ENCODE measurements at places on chromosomes 7 and 10. TPM values are rescaled to one million over a fixed set of nuclear protein-coding genes. Genes with fewer than 3 reads are reported as not detected.

DNA sequence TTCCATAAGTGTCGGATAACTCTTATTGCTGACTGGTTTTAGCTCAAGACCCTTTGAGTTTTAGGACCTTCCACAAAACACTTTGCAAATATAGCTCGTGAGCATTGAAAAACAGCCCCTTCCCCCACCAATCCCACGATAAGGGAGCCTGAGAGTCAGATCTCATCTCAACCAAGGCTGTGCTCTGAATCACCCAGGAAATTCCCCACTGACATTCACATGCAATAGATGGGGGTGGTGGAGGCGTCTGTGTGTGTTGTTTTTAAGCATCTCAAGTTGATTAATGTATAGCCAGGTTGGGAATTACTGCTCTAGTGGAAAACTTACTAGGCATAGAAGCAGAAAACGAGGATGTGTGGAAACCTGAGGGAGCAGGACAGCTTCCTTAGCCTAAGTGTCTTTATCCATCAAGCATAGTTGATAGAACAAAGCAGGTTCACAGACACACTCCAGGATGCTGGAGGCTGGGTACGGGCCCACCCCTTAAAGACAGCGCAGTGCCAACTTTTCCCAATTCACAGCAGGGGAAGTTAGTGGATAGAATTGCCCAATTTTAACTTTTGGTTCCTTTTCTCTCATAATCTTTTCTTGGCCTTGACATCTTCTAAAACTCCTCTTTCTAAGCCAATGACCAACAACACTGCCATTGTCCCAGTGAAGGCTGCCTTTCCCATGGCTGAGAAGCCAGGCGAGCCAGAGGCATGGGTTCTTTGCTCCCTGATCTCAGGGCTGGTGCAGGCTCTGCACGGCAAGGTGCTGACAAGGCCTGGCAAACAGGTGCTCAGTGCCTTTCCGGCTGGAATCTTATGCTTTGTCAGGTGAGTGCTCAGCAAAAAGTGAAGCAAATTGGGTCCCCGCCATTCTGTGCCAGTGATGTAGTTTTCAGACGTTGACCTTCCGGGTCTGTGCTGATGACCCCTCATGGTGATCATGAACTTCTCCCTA is 98.5 kb upstream of the INSIG1 start:
- H3K27me3 ChIP-seq = peaks cover 4% of the 10 kb centered on the region
- H3K36me3 ChIP-seq = no peaks in the 10 kb centered on the region
- no peak for DNase-seq
- no peaks in the 10 kb centered on the region for H3K4me1 ChIP-seq
- no peak overlapping the region for H3K4me3 ChIP-seq

DNA sequence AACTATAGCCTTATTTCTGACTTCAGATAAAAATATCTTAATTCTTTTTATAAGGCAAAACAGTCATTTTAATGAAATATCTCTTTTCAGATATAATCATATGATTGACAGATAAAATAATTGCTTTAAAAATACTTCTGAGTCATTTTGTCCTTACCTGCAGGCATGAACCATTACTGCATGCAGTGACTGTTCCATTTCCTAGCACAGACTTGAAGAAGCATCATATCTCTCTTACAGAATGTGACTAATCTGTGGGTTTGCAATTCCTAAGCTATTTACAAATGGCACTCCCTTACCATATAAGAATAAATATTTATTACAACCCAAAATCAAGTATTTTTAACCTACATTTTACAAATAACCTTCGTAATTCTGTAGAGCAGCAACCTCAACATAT is 120.7 kb downstream of the SRPK2 start:
- H3K27me3 ChIP-seq = no peaks in the 10 kb centered on the region
- no peaks in the 10 kb centered on the region for H3K36me3 ChIP-seq
- no peak for DNase-seq
- H3K4me1 ChIP-seq = peaks cover 43% of the 10 kb centered on the region
- H3K27ac ChIP-seq = peak overlapping the region; percentile 87

DNA sequence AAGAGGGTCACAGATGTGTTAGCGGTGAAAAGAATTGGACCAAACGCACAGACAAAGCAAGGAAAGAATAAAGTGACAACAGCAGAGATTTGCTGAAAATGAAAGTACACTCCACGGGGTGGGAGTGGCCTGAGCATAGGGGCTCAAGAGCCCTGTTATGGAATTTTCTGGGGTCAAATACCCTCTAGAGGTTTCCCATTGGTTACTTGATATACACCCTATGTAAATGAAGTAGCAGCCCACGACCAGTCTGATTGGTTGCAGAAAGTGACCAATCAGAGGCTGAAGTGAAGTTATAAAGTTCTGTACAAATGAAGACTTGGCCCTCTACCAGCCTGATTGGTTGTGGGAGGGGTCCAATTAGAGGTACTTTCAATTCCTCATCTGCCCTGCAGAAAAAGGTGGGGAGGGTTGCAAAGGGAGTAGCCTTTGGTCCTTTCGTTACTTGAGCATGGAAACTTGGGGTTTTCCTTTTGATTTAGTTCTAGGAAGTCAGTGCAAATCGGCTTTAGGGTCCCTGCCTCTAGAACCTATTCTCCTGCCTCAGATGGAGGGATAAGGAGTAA is 125.6 kb upstream of the PRPS1L1 start:
- no peaks in the 10 kb centered on the region for H3K4me1 ChIP-seq
- no peak overlapping the region for H3K27ac ChIP-seq
- H3K27me3 ChIP-seq = peaks cover 48% of the 10 kb centered on the region
- DNase-seq = no peak

- H3K4me1 ChIP-seq = peaks cover 82% of the 10 kb centered on the region
- DNase-seq = no peak
- peaks cover 2% of the 10 kb centered on the region for H3K36me3 ChIP-seq
- H3K4me3 ChIP-seq = peak overlapping the region; percentile 95
- H3K27ac ChIP-seq = peak overlapping the region; percentile 86
- H3K27me3 ChIP-seq = no peaks in the 10 kb centered on the region
Measured at GRCh38 chr7:47581438-47581803, 490 bp downstream of the TNS3 start.

Gene RHOBTB1
- total RNA-seq = 16.0 TPM

DNA sequence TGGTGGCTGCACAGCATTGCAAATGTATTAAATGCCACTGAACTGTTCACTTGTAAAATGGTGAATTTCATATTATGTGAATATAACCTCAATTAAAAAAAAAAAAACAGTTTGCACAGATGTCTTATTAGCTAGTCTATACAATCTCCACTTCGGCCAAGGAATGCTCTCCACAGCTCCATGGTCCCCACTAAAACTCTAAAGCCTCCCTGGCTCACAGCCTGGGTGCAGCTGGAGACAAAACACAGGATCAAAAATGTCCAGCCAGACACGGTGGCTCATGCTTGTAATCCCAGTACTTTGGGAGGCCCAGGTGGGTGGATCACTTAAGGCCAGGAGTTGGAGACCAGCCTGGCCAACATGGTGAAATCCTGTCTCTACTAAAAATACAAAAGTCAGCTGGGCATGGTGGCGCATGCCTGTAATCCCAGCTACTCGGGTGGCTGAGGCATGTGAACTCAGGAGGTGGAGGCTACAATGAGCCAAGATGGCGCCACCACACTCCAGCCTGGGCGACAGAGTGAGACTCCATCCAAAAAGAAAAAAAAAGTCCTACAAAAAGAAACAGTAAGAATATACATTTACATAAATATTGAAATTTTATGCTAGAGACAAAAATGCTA is 66.0 kb downstream of the SRPK2 start:
- H3K4me1 ChIP-seq = peaks cover 1% of the 10 kb centered on the region
- H3K27ac ChIP-seq = no peak overlapping the region
- H3K27me3 ChIP-seq = no peaks in the 10 kb centered on the region
- no peaks in the 10 kb centered on the region for H3K36me3 ChIP-seq

DNA sequence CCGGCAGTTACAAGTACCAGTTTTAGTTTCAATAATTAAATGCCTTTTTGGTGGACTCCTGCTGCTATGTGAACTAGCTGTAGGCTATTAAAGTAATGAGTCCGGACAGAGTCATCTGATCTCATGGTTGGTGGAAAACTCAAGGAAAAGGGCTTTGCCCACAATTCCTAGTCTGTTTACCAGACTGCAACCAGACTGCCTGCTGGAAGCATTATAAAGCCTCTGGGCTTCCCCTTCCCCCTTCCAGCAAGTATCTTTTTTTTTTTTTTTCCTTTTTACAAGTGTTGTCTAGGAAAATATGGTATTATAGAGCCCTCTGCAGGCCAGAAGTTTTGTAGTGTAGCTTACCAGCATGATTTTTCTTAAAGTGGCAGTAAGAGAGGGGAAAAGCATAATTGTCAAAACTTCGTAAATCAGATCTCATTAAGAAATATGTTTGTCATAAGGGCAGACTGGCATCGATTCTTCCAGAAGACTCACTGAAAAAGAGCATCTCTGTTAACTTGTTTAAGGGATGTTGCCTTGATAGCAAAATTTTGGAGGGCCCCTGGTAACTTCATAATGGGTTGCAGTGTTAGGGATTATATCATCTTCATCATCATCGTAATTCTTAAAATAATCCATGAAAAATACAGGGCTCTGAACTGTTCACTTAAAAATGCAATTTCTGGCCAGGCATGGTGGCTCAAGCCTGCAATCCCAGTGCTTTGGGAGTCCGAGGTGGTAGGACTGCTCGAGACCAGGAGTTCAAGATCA is 181.3 kb downstream of the TAX1BP1 start:
- no peaks in the 10 kb centered on the region for H3K27me3 ChIP-seq
- peak overlapping the region; percentile 56 for H3K4me3 ChIP-seq
- H3K36me3 ChIP-seq = no peaks in the 10 kb centered on the region
- peak overlapping the region; percentile 40 for H3K27ac ChIP-seq
- DNase-seq = no peak

Gene ANKRD30A
- not detected for total RNA-seq

DNA sequence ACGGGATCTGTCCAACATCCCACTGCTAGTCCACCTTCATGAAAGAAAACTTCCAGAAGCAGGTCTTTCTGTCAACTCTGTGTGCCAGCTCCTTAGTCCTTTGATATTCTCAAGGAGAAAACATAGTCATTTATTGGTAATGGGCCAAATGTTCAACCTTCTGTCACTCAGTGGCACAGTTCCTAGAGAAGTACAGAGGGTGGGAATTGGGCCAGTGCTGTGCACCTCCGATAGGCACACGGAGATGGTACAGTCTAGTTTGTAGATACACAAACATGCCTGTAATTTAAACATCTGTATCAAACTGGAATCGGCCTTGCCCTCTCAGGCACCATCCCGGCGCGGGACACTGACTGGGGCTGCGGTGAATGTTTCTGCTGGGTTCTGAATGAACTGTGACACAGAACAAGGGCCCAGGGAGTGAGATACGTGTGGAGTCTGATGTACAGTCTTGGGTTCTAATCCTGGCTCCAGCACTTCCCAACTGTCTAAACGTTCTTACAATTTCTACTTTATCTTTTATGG is 213.9 kb upstream of the SHH start:
- H3K27me3 ChIP-seq = peaks cover 2% of the 10 kb centered on the region
- H3K4me1 ChIP-seq = no peaks in the 10 kb centered on the region
- no peak for DNase-seq
- H3K4me3 ChIP-seq = no peak overlapping the region
- no peaks in the 10 kb centered on the region for H3K36me3 ChIP-seq

DNA sequence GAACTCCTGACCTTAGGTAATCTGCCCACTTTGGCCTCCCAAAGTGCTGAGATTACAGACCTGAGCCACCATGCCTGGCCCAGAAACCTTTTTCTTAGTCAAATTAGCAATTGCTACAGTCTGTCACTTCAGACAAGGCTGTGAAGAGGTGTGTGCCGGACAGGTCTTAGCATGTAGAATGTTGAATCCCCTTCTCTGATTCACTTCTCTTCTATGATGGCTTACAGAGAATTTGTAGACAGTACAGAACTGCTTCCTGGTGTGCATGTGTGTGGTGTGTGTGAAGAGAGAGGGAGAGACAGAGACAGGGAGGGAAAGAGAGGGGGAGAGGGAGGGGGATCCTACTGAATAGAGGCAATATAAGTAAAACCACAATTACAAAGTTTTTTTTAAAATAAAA is 150.4 kb downstream of the PARD3 start:
- no peaks in the 10 kb centered on the region for H3K36me3 ChIP-seq
- H3K27me3 ChIP-seq = no peaks in the 10 kb centered on the region
- no peak overlapping the region for H3K27ac ChIP-seq
- peaks cover 16% of the 10 kb centered on the region for H3K4me1 ChIP-seq

Gene GRM3
- not detected for total RNA-seq

Gene SFRP4
- 0.16 TPM for total RNA-seq

Gene MBLAC1
- total RNA-seq = 2.3 TPM

- H3K27ac ChIP-seq = no peak within 1 kb of the TSS
- H3K27me3 ChIP-seq = peaks cover 70% of the 10 kb centered on the region
- peak within 1 kb of the TSS; percentile 51 for H3K4me3 ChIP-seq
Measured at GRCh38 chr10:98030093-98030821, at the start of gene CRTAC1. Gene CRTAC1 (minus strand): TSS chr10:98030621. CDS start chr10:98030472, 149 bp downstream.
